ENCODE measurements at places on chromosomes 16 and 17.

GRCh38 chr17:12463102-12463501 lies 202.6 kb upstream of the MYOCD start:
- no peak for DNase-seq

DNA sequence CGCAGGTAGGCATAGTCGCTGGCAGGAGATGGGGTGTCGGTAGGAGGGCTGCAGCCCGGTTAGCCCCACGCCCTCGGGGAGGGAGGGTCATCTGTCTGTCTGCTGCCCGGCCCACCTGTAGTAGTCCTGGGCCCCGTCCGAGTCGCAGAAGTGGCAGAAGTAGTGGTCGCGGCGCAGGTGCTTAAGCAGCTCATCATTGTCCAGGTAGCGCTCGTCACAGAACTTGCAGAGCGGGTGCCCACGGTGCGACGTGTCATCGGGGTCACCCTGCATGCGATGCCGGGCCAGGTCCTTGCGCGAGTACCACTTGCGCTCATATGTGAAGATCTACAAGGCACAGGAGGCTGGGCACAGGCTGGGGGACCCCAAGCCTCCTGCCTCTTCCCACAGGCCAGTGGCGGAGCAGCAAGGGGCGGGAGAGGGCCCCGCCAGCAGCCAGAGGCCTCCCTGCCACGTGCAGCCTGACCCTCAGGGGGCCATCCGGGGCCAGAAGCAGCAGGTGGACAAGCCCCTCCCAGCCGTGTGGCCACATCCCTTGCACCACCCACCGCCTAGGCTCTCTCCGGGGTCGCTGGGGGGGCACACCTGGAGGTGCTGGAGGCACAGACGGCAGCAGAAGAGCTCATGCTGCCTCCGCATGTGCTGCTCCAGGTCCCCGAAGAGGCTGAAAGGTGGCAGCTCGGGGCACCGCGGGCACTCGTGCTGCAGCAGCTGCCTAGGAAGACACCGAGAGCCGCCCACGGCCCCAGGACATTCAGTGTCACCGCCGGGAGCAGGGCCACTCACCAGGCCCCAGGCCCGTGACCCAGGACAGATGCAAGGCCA lies 7.0 kb downstream of the ZNF598 start:
- DNase-seq: no peak

DNA sequence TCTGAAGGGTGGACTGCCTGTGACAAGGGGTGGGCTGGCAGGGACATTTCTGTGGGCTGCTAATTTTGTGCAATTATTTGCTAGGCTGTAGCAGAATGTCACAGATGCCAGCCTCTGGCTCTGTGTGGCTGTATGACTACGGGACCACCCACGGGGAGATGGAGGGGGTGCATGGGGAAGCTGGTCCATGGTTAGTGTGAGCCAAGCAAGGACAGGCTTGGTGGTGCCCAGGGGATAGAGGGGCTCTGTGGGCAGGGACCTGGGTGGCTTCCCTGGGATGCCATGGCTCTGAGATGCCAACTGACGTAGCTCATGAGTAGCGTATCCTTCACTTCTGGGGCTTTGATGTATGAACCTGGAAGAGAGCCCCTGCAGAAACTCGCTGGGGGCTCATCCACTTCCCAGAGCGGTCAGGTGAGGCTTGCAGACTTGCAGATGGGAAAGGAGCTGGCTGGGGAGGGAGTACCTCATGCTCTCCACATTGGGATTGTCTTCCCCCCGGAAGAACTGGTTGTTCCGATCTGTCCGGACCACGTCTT lies 87.2 kb downstream of the TBC1D16 start:
- DNase-seq: no peak

- no peak for DNase-seq
Observed at GRCh38 chr17:45052052-45052772, 780 bp upstream of the DCAKD start.

DNA sequence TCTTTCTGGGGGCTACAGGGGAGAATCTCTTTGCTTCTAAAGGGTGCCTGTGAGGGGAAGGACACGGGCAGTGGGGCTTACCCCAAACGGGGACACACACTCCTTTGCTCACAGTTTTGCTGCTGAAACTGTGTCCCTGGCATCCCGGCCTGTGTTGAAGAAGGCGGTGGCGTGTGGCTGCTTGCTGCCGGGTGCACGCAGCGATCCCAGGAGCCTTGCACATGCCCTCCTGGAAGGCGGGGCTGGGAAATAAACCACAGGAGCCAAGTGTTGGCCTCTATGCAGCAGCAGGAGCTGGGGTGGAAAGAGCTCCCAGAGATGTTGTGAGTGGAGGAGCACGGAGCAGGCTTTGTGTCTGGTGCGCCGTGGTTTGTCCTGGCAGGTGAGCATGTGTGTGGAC lies 131.0 kb upstream of the CIBAR2 start:
- no peak for DNase-seq

- no peak for DNase-seq
Observed at GRCh38 chr17:54967621-54968261, 713 bp downstream of the COX11 start.

- no peak for DNase-seq
Observed at GRCh38 chr16:21250072-21250923, 16.8 kb downstream of the ANKS4B start.

DNA sequence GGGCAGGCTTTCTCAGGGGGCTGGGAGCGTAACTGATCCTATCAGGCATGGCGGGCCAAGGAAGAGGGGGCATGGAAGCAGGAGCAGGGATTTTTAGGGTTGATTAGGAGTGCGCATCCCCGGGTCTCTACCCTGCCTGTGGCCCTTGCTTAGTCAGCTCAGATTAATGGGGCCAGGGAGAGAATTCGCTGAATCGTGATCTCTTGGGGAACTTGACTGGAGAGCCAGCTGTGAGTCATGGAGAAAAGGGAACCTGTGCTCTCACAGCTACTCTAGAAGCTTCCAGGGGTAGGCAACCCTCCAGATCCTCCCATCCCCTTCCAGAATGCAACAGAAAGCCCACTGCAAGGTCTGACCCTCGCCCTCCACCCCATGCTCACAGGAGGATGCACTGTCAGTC lies 3.6 kb downstream of the FOXN1 start:
- DNase-seq: no peak

DNA sequence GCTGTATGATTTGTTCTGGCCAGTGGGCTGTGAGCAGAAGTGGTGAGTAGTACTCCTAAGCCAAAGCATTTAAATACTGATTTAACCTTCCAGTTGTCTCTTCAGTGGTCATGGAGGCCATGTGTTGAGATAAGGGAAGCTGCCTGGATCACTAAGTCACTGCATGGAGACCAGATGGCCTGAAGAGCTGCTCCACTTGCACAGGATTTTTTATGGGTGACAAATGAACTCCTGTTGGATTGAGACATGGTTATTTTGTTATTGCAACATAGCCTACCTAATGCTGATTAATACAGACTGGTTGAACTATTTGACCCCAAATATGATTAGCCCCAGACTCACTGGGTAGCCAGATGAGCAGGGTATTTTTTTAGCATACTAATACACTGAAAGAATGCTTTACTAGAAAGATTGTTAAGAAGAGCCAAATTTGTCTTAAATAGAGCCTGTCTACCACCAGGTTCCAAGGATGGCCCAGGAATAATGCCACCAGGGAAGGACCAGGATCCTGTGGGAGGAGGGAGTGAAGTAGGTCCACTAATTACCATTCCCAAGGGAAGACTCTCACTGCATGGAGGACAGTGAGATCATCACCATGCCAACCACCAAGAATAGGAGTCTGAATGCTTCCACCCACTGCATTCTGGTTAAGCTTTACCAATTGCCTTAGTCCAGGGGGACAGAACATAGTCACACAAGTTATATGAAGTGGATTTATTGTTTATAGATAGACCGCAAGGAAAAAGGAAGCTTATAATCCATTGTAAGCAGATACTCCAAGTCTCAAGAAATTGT lies 187.4 kb upstream of the IRX6 start:
- DNase-seq: no peak

GRCh38 chr17:4208238-4208637 lies 55.5 kb downstream of the ANKFY1 start:
- DNase-seq: no peak

DNA sequence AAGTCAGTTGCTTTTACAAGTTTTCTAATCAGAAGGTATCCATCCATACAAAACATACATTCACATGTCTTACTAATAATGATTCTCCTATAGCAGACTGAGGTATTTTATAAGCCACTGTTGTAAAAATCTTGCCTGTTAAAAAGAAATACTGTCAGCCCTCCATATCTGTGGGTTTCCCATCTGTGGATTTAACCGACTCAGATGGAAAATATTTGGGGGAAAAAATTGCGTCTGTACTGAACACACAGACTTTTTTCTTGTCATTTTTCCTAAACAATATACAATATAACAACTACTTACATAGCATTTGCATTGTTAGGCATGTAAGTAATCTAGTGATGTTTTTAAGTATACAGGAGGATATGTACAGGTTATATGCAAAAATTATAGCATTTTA lies 90.4 kb downstream of the PARN start:
- DNase-seq: no peak

DNA sequence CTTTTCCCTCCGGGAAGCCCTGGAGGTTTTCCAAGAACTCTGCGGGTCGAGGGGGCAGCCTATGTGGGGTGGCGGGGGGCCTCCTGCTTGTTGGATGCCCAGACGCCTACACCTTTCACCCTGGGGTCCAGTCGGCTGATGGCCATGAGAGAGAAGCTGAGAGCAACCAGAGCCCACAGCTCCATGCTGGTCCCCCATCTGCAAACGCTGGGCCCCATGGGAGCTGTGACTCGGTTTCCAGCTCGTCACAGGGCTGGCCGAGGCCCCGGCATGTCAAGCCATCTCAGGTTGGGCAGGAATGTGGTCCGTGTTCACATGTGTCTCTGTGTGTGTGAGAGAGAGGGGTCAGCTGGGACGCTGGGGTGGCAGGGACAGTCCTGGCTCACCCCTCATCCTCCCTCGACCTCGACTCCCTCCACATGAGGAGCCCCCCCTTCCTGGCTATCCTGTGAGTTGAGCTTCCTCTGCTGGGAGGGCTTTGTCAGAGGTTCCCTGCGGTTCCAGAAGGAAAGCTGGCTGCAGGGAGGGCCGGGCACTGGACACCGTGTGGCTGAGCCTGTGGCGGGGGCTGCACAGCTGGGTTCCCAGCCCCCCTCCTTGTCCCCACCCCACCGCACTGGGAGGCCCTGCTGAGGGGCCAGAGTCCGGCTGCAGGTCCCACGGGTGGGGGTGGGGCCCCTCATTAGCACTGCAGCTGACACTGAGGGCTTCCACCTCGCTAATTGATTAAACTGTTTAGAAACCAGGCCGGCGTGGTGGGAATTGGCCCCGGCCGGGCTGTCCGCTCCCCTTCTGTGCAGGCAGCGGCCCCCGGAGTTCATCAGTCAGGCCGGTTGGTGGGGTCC lies 19.1 kb downstream of the METRNL start:
- no peak for DNase-seq

DNA sequence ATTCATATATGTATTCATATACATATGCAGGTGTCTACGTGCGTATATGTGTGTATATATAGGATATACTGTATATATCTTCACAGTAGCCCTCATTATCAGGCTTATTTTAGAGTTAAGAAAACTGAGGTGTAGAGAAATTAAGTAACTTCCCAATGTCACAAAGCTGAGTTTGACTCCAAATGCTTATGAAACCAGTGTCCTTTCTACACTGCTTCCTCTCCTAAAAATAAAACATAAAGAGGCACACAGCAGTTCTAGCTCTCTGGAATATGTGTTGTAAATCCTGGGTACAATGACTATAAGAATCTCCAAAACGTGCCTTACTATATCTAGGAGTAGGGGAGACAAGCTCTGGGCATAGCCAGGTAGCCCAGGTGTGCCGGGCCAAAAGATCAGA lies 40.0 kb upstream of the CCL1 start:
- DNase-seq: no peak

GRCh38 chr17:82849076-82849945 lies 9.5 kb upstream of the ZNF750 start:
- DNase-seq: no peak

GRCh38 chr17:27802962-27803680 lies 2.8 kb upstream of the NOS2 start:
- DNase-seq: no peak

DNA sequence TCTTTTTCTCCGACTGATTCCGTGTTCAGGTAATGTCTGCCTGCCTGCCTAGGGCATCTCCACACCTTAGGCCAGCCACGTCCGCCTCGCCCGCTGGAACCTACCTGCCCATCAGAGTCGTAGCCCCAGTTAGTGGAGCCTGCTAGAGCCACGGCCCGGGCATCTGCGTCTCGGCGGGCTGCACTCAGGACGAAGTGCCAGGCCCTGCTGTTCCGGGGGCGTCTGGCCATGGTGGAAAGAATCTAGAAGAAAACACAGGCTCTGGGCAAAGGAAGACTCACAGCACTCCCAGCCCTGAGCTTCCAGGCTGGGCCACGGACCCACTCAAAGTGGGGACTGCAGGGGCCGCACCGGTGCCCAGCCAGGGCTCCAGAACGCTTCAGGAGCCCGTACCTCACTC lies 1.1 kb downstream of the SPSB3 start:
- DNase-seq: no peak

DNA sequence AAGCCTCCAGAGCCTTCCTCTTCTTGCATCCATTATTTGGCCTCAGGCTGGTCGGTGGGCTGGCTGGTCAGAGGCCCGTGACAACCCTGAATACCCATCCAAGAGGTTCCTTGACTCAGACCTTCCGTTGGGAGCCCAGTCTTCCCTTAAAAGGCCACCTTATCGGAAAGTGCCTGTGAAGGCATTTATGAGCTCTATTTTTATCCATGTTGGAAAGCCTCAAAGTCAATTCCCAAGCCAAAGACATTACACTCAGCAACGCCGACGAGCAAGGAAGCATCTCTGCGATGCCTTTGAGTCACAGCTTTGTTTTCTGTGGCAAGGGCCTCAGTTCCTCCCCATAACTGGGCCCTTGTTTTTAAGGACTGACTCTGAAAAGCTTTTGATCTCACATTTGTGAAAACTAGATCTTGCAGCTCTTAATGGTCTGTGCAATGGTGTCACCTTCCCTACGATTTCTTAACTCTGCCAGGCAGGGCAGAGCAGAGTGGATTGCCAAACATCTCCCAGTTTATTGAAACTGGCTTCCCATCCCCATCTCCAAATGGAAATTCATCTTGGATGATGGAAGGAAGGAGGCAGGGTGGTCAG lies 13.3 kb upstream of the SPOP start:
- no peak for DNase-seq

GRCh38 chr16:47461598-47462266 lies 601 bp downstream of the PHKB start:
- no peak for DNase-seq

GRCh38 chr16:81752225-81752875 lies 26.7 kb upstream of the PLCG2 start:
- DNase-seq: no peak
